ENCODE measurements at places on chromosomes 5 and 9. TPM values are rescaled to one million over a fixed set of nuclear protein-coding genes. Genes with fewer than 3 reads are reported as not detected.
A peak's percentile ranks its signal among the peaks of the same experiment; 100 is the strongest.

- no peaks in the 10 kb centered on the region for H3K36me3 ChIP-seq
- no peaks in the 10 kb centered on the region for H3K27me3 ChIP-seq
- H3K4me1 ChIP-seq, result no peaks in the 10 kb centered on the region
Measured at GRCh38 chr5:142320851-142321560, 3.8 kb downstream of the SPRY4 start.

DNA sequence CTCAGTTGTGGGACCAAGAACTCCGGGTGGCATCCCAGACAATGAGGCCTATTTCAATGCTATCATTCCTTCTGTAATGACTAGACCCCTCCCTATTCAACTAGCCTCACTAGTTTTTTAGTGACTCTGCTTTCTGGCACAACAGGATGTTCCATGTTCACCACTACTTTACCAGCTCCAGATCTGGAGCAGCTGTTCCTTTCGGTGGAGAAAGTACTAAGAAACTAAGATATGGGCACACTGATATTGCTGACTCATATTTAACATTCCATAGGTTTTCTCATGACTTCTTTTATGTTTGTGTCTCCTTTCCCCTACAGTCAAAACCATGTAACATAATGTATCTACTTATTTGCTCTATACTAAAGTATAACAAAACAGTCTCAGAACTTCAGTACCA, 24.1 kb downstream of the IL33 start:
- H3K36me3 ChIP-seq, result no peaks in the 10 kb centered on the region
- H3K4me3 ChIP-seq, result no peak overlapping the region
- H3K27me3 ChIP-seq, result no peaks in the 10 kb centered on the region

- no peak overlapping the region for H3K27ac ChIP-seq
- no peak for DNase-seq
- H3K4me3 ChIP-seq, result no peak overlapping the region
- no peaks in the 10 kb centered on the region for H3K36me3 ChIP-seq
- H3K27me3 ChIP-seq, result no peaks in the 10 kb centered on the region
- no peaks in the 10 kb centered on the region for H3K4me1 ChIP-seq
Measured at GRCh38 chr5:99243111-99243510, 314.3 kb upstream of the CHD1 start.

GRCh38 chr5:142982821-142983200, 212.6 kb downstream of the ARHGAP26 start:
- H3K4me3 ChIP-seq, result no peak overlapping the region
- H3K27me3 ChIP-seq, result no peaks in the 10 kb centered on the region
- DNase-seq, result no peak

GRCh38 chr9:68418259-68418845, 61.9 kb downstream of the PGM5 start:
- H3K36me3 ChIP-seq, result no peaks in the 10 kb centered on the region
- no peaks in the 10 kb centered on the region for H3K4me1 ChIP-seq
- no peaks in the 10 kb centered on the region for H3K27me3 ChIP-seq
- H3K27ac ChIP-seq, result no peak overlapping the region
- DNase-seq, result no peak

DNA sequence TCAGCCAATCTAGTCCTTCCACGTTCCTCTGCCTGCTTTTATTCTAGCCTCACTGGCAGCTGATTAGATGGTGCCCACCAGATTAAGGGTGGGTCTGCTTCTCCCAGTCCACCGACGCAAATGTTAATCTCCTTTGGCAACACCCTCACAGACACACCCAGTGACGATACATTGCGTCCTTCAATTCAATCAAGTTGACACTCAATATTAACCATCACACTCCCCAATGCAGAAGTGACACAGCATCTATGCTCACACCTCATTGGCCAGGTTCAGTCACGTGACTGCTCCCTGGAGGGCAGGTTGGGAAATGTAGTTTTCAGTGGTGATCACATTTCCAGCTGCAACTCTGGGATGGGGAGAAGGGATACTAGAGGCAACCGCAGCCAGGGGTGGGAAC, 13.0 kb downstream of the SUSD3 start:
- no peak overlapping the region for H3K27ac ChIP-seq
- no peaks in the 10 kb centered on the region for H3K27me3 ChIP-seq
- H3K4me1 ChIP-seq, result no peaks in the 10 kb centered on the region
- H3K36me3 ChIP-seq, result no peaks in the 10 kb centered on the region

DNA sequence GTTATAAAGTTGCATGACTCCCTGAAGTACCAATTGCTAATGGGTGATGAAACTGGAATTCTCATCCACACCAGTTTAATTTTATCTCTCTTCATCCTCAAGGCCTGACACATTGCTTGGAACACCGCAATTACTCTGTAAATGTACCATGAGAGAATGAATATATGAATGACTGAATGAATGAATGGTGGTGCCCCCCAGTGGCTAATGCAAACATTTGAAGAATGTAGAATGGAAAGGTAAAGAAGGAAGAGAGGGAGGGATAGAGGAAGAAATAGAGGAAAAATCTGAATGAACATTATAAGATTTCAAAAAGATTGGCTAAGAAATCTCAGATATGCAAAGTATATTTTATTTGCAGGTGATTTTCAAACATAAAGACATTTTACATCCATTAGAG, 13.1 kb downstream of the PAPPA start:
- H3K4me3 ChIP-seq, result no peak overlapping the region
- H3K27me3 ChIP-seq, result no peaks in the 10 kb centered on the region
- H3K4me1 ChIP-seq, result peaks cover 9% of the 10 kb centered on the region
- no peak for DNase-seq

DNA sequence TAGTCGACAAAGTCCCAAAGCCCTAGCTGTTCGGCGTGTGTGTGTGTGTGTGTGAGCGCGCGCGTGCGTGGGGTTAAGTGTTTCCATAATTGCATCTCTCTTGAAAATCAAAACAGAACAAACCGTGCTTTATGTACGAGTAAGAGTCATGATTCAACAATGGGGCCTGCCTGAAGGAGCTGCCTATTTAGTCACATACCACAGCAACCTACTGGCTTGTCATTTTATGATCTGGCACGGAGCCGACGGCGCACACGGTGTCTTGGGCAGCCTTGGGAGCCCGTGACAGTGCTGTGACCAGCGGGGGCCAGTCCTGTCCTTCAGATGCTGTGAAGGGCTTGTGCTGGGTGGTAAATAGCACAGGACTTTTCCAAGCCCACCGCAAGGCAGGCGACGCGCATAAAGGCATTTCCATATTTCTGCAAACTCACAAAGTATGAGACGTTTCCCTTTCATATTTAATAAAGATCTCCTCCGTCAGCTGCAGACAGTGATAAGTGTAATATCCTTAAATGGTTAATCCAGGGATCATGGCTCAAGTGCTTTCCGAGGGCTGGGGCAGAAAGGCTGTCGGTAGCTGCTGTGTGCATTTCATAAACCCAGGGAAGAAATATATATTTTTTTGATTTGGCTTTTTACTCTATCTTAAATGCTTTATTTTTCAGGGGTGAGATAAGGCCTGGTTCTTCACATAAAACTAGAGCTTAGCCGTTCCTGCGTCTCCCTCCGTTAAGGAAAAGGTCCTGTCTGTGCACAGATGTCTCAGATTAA, 270.2 kb upstream of the IRX1 start:
- no peaks in the 10 kb centered on the region for H3K4me1 ChIP-seq
- no peaks in the 10 kb centered on the region for H3K27me3 ChIP-seq
- H3K27ac ChIP-seq, result no peak overlapping the region
- H3K4me3 ChIP-seq, result no peak overlapping the region
- H3K36me3 ChIP-seq, result no peaks in the 10 kb centered on the region
- DNase-seq, result no peak

DNA sequence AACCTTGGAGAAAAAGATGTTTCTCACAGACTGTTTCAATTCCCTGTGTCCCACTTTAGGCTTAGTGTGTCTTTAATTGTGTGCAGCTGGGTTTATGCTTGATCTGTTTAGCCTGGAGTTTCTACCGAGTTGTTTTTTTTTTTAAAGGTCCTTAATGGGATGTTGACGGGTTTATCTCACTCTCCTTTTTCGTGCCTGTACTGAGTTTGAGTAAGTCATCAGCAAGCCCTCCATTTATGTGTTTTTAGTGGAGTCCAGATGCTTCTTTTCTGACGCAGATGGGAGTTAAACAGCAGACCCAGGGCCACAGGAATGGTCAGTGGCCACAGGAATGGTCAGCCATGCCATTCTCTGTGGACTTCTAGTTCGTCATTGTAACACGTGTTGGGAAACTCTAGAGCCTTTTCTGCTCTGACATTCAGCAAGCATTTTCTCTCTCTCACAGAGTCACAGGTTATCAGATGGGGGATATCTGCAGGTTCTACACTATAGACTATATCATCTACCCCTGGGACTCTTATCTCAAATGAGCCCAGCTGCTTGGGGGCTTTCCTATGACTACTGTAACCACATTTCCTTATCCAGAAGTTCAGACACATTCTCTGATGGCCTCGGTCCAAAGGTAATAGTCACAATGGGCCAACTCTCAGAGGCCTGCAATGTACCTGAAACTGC, 190.5 kb downstream of the TTLL11 start:
- no peaks in the 10 kb centered on the region for H3K36me3 ChIP-seq
- H3K4me3 ChIP-seq, result no peak overlapping the region
- DNase-seq, result no peak
- H3K27ac ChIP-seq, result peak overlapping the region; percentile 24
- no peaks in the 10 kb centered on the region for H3K4me1 ChIP-seq
- no peaks in the 10 kb centered on the region for H3K27me3 ChIP-seq

DNA sequence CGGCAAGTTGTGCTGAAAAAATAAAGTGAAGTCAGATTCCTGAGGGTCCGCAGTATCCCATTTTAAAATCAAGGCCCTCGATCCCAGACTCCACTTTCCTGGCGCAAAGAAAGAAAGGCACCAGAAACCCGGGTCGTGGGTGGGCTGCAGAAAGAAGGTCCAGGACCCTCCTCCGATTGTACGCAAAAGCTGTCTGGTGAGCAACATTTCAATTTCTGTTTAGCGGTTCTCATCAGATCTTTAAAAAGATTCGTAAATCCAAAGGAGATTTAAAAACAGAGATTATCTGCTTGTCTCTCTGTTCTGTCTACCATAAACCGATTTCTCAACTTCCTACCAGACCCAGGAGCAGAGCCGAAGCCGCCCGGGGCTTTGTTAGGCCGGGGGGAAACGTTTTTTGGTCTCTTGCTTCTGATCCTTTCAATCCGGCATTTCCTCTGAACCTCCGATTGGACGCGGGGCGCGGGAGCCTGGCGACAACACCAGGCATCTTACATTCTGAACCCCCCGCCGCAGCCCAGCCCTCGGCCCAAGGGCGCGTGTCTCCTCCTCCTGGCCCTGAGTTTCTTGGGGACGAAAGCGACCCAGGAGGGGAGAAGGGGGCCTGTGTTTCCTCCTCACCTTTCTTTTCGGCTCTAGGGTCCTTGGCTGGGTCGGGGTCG, 746 bp downstream of the NKX2-5 start:
- peak overlapping the region; percentile 27 for H3K4me3 ChIP-seq
- no peak for DNase-seq
- peaks cover 4% of the 10 kb centered on the region for H3K27me3 ChIP-seq
- no peak overlapping the region for H3K27ac ChIP-seq
- H3K4me1 ChIP-seq, result peaks cover 15% of the 10 kb centered on the region

GRCh38 chr5:124951661-124952060, 205.2 kb upstream of the ZNF608 start:
- H3K27ac ChIP-seq, result no peak overlapping the region
- no peak for DNase-seq
- H3K4me3 ChIP-seq, result no peak overlapping the region
- no peaks in the 10 kb centered on the region for H3K27me3 ChIP-seq

DNA sequence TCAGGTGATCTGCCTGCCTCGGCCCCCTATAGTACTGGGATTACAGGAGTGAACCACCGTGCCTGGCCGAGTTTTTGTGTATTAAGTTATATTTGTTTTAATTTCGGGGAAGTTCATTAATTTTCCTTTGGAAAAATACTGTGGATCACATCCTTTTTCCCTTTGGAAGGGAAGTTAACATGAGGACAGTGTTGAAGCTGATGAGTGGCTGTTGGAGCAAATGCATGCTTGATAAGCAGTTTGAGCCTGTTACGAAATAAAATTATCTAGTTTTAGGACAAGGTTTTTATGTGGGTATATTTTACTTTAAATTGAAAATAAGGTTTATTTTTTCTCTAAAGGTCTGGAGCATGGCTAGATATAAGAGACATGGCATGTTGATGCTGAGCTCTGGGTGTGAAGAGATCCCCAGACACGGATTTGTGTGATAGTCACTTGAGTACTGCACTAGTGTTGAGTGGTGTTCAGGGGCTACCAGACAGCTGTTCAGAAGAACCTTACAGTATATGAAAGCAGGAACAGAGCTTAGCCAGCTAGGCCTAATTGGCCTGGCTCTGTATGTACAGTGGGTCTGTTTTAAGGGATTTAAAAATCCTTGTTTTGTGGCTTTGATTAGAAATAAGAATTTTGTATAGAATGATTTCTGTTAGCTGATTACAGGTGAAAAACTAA, 17.4 kb downstream of the LMNB1 start:
- no peak overlapping the region for H3K27ac ChIP-seq
- DNase-seq, result no peak
- H3K36me3 ChIP-seq, result no peaks in the 10 kb centered on the region
- H3K4me3 ChIP-seq, result no peak overlapping the region
- no peaks in the 10 kb centered on the region for H3K27me3 ChIP-seq

GRCh38 chr5:142385194-142385593, 60.4 kb upstream of the SPRY4 start:
- H3K27me3 ChIP-seq, result no peaks in the 10 kb centered on the region
- no peak for DNase-seq
- no peaks in the 10 kb centered on the region for H3K36me3 ChIP-seq
- H3K4me3 ChIP-seq, result no peak overlapping the region

DNA sequence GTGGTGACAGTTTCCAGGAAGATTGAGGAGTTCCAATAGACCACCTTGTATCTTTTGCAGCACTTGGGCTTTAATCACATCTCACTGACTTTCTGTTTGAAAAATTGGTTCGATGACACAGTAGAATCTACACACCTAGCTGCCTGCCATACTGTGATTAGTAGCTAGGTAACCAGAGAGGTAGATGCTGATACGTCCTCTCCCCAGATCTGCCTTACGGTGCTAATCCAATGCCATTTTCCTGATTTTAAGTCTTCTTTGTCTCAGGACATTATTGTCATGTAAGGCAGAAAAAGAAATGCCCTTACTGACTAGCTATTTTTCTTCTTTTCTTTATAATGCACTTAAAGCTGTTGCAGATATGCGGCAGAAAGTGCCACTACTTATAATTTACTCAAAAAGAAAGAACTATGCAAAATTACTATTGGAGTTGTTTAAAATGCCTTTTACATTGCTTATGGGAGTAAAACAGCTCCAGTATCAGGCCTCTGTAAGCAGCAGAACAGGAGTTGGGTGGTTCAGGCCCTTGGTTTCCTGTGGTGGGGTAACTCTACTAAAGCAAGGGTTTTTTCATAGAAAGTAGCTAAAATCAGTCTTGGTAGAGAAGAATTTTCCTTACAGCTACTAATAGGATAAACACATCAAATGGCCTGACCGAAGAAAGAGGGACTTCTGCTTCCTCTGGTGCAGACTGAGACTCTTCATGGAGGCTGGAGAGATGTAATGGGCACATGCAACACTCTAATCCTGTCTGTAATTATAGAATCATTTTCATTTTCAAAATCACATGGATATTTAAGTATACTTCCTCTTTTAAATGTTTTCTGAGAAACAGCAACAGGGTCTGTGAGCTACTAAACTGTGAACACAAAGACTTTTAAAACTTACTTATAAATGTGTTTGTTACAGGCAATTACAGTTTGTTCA, 177.2 kb downstream of the MAPKAP1 start:
- no peak overlapping the region for H3K4me3 ChIP-seq
- DNase-seq, result no peak
- no peaks in the 10 kb centered on the region for H3K4me1 ChIP-seq
- no peaks in the 10 kb centered on the region for H3K36me3 ChIP-seq
- H3K27ac ChIP-seq, result no peak overlapping the region

FOXD4L6 gene
- total RNA-seq, result not detected

TSLP gene
- not detected for total RNA-seq

ELAVL2 gene
- total RNA-seq, result not detected

GABRP gene
- total RNA-seq, result not detected

ACOT12 gene
- total RNA-seq, result not detected

CARD6 gene
- 5.0 TPM for total RNA-seq

EQTN gene
- total RNA-seq, result not detected

DMRT3 gene
- not detected for total RNA-seq

CARTPT gene
- total RNA-seq, result not detected

GRIN3A gene
- total RNA-seq, result 0.06 TPM
